ENCODE measurements at places on chromosomes 2 and 18. TPM values are rescaled to one million over a fixed set of nuclear protein-coding genes. Genes with fewer than 3 reads are reported as not detected.

The POTEF gene
- 3.3 TPM for total RNA-seq

DNA sequence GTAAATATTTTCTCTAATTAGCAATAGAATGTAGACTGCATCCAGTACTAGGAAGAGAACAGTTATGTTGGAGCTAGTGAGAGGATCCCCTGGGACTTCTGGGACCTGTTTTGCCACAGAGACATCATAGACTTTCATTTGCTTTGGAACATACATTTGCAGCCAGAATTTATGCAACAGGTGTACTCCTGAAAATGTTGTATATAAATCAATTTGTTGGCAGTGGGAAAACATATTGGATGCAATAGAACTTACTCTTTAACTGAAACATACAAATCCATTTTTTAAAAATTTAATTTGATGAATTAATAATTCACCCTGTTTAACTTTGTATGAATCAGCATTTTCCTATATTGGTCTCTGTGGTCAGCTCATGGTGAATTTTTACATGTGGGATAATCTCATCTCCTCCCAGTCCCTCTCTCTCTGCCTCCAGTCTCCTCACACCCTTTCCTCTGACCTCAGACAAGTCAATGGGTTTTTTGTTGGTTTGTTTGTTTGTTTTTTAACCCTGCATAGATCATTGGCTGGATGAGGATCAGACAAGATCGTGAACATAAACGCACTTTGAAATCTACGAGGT lies 263.0 kb downstream of the LPIN1 start:
- no peak for DNase-seq

DNA sequence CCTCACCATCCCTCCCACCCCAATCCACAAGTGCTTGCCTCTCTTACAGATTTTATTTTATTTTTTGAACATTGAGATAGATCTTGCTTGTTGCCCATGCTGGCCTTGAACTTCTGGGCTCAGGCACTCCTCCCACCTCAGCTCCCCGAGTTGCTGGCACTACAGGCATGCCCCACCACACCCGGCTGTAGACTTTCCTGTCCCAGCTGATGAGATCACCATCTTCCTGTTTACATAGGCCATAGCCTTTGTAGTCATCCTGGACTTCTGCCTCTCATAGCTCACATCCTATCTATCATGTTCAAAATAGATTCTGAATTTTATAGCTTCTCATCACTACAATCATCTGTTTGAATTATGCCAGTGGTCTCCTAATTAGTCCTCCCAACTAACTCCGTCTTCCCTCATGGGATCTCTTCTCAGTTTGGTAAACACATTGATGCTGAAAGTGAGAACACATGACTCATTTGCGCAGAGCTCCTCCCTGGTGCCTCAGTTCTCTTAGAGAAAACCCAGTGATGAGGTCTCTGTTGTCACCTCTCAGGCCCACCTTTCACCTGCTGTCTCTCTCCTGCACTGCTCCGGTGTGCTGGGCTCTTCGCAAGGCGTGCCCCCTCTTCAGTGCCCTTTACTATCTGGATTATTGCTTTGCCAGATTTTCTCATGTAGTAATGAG lies 243.0 kb downstream of the ZNF407 start:
- DNase-seq = no peak

The KCNK3 gene
- 1.4 TPM for total RNA-seq

GRCh38 chr2:186477790-186478189 lies 8.3 kb upstream of the ZC3H15 start:
- no peak for DNase-seq

The NEU4 gene
- total RNA-seq = 3.0 TPM

The ERICH2 gene
- total RNA-seq = 0.80 TPM

The PROC gene
- total RNA-seq = not detected

- no peak for DNase-seq
Observed at GRCh38 chr2:204060841-204061240, 124.3 kb downstream of the ICOS start.

GRCh38 chr18:3424280-3424890 lies 25.6 kb upstream of the TGIF1 start:
- no peak for DNase-seq

GRCh38 chr2:195442458-195443175 lies 214.4 kb upstream of the SLC39A10 start:
- no peak for DNase-seq
